Hematopoietic multipotent progenitor cell treated with erythropoietin and hydrocortisone succinate and interleukin-3 and kit ligand, for 8 days (in vitro differentiated cells): ENCODE measurements at places on chromosomes 13 and 19.
A peak's percentile ranks its signal among the peaks of the same experiment; 100 is the strongest.

GRCh38 chr13:48266701-48267639, 34.0 kb downstream of the ITM2B start:
- no peak for DNase-seq

- no peak for DNase-seq
Measured at GRCh38 chr19:49337267-49338022, 2.2 kb downstream of the CD37 start.

GRCh38 chr19:16457954-16458331, 13.8 kb downstream of the EPS15L1 start:
- DNase-seq: no peak

DNA sequence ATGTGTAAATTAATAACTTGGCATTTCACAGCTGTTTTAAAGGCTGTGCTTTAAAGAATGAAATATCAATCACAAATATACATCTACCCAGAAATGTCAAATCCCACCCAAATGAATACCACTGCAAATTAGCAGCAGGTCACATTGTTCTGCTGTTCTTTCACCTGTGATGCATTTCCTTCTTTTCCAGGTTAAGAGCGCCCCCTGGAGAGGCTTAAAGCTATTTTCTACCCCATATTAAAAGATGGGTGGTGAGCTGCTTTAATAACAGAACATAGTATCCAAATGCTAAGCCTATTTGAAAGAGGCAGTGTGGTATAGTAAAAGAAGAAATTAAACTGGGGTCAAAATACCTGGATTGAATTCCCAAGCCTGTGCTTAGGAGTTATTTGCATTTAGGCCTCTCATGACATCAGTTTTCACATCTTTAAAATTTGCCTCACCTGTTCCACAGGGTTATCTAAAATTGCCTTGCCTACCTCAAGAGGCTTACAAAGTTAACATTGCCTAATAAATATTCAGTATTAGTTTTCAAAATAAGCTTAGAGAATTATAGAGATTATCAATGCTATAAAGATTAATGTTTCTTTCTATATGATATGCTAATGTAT, 396.9 kb upstream of the SLITRK5 start:
- peak; percentile 77 for DNase-seq

DNA sequence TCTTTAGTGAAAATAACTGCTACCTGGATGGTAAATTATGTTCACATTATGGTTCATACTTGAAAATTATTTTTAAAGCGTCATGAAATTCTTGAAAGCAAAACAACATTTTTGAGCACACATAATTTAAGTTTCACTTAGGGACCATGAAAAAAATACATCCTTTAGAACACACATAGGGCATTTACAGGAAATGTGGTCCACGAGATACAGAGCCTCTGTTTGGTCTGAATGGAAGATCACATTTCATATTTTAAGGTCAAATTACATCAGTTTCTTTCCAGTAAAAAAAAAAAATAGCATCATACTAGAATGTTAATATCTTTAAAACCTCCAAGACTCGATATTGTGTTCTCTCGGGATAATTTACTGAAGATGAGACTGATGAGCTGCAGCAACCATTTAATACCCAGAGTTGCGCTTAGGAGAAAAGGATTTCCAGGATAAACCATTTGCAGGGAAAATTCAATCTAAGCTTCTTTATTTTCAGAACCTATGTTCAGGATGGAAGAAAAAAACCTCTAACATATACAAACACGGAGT, 720.7 kb downstream of the DIAPH3 start:
- DNase-seq: no peak

- no peak for DNase-seq
Measured at GRCh38 chr13:110297011-110297410, 9.9 kb downstream of the COL4A1 start.

DNA sequence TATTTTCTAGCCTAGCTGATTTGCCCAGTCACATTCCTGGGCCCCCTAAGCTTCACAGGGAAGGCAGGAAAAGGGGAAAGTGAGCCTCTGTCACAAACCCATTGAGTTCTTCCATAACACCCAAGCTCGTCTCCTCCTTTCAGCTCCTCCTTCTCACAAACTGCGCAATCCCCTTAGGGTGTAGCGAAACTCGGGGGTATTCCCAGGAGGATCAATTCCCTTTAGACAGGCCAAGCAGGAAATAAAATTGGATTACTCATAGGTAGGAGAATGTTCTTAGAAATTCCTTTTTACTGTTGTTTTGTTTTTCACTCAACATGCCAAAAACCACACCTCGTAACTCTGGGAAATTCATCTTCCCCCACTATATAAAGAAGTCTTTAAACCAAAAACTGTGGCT, 139.3 kb downstream of the IRS2 start:
- DNase-seq: no peak

GRCh38 chr19:42455621-42456081, 12.9 kb upstream of the CXCL17 start:
- no peak for DNase-seq

GRCh38 chr13:93982179-93982918, 497.1 kb downstream of the DCT start:
- DNase-seq: no peak

- DNase-seq: no peak
Measured at GRCh38 chr13:101530293-101530692, 77.8 kb downstream of the ITGBL1 start.

DNA sequence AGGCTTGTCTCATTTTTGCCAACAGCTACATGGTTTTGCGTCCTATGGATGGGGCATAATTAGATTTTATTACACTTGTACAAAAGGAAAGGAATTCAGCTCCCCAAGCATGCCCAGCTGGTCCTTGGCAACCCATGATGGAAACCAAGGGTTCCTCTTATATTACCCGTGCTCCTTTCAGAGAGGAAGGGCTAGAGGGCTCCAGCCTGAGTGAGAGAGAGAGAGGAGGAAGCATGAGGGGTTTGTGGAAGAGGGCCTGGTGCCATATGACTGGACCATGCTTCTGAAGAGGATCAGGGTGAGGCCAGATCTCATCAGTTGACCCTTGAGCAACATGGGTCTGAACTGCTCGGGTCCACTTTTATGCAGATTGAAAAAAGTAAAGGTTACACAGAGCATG, 3.5 kb upstream of the RPS9 start:
- no peak for DNase-seq

DNA sequence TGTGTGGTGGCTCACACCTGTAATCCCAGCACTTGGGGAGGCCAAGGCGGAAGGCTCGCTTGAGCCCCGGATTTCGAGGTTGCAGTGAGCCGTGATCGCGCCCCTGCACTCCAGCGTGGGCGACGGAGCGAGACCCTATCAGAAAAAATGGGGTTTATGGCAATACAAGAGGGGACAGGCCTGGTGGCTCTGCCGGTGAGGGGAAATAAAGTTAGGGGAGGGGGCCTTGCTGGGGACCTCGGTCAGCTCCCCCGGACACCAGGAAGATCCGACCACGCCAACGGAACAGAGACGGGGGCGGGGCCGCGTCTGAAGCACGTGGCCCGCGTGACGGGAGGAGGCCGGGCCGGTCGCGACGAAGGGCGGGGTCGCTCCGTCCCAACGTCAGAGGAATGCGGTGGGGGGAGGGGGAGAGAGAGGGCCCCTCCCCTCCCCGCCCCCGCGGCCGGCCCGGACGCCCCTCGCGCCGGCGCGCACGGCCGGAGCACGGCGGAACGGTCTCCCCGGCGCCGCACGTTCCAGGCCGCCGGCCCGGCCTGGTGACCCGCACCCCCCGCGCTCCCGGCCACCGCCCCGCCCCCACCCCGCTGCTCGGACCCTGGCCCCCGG, 1.9 kb upstream of the HNRNPL start:
- peak; percentile 91 for DNase-seq

DNA sequence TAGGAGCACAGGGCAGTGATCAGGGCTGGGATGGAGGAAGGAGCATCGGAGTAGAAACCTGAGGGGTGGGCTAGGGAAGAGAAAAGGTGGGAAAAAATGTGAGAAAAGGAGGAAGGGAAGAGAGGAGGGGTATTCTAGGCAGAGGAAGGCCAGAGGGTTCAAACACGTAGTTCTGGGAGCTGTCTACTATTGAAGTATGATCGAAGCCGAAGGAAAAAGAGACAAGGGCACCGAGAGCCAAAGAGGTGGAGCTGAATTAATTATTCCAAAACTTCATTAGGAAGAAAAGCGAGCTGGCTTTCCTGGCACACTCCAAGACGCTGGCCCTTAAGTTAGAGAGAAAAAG, 7.8 kb downstream of the DLL3 start:
- no peak for DNase-seq

DNA sequence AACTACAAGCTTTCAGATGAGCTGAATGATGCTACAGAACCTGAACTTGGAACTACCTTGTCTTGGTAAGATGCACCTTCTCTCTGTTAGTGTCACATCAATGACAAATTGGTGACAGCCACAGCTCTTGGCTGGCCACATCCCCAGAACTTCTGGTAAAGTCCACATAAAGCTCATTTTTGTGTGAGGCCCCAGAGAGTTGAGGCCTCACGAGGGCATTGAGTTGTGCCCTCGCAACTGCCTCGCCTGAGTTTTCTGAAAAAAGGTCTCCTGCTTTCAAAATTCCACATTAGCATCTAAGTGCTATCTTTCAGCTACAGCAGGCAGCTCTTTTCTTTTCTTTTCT, 42.6 kb downstream of the MRPL57 start:
- DNase-seq: no peak

- no peak for DNase-seq
Measured at GRCh38 chr13:94703721-94704314, 8.5 kb downstream of the SOX21 start.

GRCh38 chr19:16886305-16886880, 2.4 kb upstream of the F2RL3 start:
- DNase-seq: no peak

DNA sequence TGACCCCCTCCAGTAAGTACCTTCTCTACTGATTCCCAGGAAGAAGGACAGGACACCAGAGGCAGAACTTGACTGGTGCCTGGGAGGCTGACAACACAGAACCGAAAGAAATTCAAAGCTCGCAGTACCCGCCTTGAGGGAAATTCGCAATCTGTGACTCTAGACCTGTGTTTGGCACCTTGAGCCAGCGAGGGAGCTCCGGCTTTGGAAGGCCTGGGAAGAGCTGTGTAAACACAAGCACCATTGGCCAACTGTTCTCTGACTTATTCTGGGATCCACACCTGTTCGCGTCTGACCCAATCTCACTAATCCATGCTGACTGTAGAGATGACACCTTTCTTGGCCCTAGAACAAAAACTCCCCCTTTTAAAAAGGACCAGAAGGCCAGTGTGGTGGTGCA, 50.7 kb downstream of the CEBPG start:
- no peak for DNase-seq

DNA sequence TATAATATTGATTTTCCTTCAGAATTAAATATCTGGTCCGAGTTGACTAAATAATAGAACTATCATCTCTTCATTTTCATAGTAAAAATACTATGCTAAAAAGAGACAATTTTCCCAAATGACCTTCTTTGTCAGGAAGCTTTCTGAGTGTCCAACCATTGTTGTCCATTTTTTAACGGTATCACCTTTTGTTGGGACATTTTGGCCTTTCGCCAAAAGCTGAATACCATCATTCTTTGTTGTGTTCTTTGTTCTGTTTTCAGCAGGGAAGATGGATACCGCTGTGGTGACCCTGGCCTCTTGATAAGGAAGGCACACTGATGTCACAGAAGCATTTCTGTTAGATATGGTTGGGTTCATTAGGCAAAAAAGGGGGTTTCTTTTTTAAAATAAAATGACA, 654.4 kb upstream of the GPC6 start:
- no peak for DNase-seq

DNA sequence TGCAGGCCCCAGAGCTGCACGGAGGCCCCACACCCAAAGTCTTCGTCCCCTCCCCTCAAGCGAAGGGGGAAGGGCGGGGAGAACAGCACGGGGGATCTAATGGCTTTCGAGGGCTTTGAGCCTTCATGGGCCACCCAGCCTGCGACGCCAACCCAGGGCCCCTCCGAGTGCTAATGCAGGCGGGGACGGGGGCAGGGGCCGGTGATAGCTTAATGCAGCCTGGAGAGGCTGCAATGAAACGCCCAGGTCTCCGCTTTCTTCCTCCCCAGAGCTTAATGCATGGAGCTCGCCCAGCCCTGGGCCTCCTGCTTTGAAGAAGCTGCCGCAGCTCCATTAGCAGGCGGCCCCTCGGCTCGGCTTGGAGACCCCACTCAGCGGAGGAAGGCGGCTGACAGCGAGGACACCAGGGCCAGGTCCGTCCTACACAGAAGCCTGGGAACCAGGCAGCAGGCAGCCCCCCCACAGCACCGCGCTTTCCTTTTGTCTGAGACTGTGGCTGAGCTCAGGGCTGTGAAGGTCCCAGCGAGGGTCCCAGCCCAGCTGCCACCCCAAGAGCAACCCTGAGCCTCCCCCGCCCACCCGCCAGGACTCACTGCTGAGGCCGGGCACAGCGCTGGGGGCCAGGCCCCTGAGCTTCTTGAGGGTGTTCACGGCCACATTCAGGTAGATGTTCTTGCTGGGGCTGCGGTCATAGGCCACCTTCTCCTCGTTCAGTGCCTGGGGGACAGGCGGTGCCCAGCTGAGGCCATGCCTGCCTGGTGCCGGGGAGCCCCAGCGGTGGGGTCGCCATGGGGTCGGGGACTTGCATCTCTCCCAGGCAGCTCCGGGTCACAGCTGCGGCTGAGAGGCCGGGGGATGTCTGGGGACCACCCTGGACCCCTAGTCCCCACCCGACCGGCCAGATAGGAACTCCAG, 7.5 kb upstream of the ATP8B3 start:
- DNase-seq: no peak

DNA sequence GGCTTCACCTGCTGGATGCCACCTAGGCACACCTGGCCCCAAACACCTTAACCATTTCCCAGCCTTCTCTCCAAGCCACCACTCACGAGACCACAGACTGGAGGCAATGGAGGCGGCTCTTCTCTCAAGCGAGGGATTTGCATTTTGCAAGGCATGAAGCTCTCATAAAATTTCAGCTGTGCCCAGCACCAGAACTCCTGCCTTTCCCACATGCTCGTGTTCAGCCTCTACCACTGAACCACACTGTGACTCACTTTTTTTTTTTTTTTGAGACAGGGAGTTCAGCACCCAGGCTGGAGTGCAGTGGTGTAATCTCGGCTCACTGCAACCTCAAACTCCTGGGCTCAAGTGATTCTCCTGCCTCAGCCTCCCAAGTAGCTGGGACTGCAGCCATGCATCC, 10.6 kb downstream of the NANOS3 start:
- no peak for DNase-seq

DNA sequence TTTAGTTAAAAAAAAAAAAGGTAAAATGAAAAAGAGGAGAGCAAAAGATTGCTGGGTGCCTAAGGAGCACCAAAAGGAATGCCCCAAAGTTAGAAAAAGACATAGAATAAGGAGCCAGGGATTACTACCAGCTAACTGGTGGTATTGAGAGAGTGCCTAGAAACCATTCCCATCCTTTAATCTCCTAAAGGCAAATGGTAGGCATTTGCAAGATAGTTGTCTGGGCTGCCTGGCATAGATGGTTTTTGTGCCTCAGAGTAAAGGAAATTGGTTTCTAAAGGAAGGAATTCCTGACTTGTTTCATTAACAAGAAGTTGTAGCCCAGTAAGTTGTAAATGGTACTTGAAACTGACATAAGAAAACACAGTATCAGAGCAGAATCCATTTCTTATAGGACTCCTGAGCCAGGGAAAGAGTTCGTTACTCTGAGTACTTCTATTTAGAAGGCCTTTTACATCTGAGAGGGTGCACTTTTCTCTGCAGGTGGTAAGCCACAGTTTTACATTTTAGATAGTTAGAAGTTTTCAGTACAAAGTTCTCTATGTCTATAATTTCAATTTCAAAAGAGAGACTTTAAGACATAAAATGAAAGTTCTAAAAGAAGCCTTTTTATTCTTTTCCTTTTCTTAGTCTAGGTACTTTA, 92.6 kb downstream of the OLFM4 start:
- DNase-seq: no peak
